Fibroblast of skin of back (primary cell): ENCODE measurements at places on chromosomes 5 and 9.

DNA sequence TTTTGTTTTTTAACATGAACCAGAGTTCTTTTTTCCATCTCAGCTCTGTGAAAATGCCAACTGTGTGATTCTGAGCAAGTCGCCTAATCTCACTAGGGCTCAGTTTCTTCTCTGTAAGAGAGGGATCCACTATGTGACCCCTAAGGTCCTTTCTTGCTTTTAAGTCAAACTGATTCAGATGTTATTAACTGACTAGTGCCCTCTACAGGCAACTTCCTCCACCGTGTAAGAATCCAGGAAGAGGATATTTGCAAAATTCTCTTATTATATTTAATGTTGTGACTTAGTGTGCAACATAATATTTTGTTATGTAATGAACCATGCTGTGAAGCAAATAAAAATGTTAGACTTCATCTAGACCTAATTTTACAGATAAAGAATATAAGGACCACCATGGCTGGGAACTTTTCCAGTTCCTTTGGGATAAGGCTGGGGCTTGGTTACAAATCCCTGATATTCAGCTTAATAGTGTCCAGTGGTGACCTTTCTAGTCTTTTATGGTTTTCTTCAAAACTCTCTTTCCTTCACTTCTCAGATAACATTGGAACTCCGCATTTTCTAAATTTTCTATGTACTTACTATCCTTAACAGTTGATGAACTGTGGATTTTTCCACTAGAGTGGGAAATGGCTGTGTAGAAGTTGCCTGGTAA, 244.7 kb downstream of the PIK3R1 start:
- DNase-seq = peak; percentile 61

- DNase-seq = peak; percentile 56
Measured at GRCh38 chr9:80197661-80198060, 625.9 kb downstream of the TLE4 start.

GRCh38 chr5:29899583-29899982, 1293.9 kb upstream of the CDH6 start:
- DNase-seq = no peak

- DNase-seq = no peak
Measured at GRCh38 chr5:159550951-159551350, 220.7 kb upstream of the IL12B start.

DNA sequence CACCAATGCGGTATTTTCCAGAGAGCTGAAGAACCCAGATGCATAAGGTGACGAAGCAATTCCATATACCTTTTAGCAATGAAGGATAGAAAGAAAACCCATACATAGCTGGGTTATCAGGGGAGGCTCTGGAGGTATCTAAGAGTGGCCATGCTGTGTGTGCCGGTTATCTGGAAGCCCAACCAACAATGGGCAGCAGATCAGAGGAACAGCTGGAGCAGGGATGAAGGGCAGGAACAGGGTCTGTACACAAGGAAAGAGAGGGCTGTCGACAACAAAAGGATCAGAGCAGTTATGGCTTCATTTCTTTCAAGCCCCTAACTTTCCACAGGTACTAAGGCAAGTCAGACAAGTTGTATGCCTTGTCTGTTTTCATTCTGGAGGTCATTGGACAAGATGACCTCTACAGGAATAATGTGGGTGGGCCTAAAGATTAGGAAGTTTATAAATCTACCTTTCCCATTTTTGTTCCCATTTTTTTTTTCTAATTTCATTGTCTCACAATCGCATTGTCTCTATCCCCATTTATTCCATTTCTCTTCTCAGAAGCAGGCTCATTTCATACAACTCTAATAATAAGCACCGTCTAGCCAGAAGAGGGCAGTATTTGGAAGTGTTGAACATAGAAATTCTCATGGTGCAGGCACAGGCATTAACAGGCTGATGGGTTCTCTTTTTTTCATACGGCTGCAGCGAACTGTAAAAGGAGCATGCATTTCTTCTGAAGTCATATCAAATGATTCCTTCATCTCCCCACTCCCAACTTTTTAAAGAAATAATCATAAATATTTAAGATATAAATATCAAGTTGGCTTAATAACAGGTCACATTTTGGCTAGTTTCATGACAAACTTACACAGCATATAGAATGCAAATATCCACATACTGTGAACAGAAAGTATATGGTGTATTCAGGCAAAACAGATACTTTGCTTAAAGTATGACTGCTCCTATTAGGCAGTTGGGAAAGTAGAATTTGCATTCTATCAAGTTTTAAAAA, 63.5 kb downstream of the ZNF474 start:
- DNase-seq = peak; percentile 70

DNA sequence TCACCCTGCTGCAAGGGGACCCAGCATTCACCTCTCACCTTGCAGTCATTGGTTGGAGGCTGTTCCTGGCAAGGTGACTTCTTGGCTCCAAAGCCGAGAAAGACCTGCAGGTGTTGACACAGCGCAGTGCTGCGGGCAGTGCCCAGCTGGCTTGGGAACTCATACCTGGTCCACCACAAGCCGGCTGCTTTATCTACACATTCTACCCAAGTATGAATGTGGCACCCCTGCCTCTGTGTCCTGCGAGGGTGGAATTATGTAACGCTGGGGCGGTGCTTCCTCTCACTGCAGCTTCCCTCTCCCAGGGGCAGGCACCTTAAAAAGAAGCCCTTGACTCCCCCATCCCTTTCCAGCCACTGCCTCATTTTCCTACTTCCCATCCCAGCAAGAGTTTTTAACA, 2.5 kb upstream of the ZMYND19 start:
- no peak for DNase-seq

DNA sequence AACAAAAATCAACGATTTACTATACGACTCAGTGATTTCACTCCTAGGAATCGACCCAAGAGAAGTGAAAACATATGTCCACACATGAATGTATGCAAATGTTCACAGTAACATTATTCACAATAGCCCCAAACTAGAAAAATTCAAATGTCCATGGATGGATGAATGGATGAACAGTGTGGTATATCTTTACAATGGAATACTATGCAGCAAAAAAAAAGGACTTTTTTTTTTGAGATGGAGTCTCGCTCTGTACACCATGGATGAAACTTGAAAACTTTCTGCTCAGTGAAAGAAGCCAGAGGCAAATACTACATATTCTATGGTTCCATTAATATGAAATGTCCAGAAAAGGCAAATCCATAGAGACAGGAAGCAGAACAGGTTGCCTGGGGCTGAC, 233.8 kb downstream of the ROR2 start:
- no peak for DNase-seq
